ENCODE measurements at places on chromosomes 2 and 18.

GRCh38 chr2:161613161-161613560 is 11.1 kb upstream of the SLC4A10 start:
- DNase-seq: no peak

DNA sequence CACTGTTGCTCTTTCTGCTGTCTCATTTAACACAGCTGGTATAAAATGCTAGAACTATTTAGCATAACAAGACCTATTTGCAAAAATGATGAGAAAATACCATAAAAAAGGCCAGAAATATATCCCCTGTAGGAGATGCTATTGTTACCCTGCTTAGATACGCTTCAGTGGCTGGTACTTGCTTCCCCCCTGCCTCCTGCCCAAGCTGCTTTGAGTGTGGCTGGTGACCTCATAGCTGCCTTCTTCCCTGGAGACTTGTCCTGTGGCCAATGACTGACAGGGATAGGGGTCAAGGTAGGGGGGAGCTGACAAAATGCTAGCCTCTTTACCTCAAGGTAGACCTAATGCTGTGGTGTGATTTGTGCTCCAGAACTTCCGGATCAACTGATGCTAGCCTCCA is 150.2 kb upstream of the ZEB2 start:
- DNase-seq: no peak

DNA sequence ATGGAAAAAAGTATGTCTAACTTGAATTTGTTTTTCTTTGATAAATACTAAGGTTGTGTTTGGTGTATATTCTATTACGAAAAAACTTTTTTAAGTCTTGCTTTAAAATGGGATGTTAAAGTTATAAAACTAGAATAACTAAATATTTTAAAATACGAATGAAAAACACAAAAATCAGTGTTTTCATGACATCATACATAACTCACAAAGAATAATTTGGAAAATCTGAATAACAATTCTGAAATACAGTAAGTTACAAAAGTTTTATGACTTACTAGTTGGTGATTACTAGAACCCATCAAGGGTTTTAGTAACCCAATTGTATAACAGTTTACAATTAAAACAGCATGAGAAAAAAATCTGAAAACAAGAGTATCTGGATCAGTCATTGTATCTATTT is 61.2 kb downstream of the PIGN start:
- DNase-seq: no peak

- DNase-seq: no peak
Measured at GRCh38 chr2:23835988-23836387, 90.9 kb downstream of the ATAD2B start.

- no peak for DNase-seq
Measured at GRCh38 chr2:18378020-18378653, 182.3 kb downstream of the RDH14 start.
